ENCODE measurements at places on chromosomes 13 and 19.

DNA sequence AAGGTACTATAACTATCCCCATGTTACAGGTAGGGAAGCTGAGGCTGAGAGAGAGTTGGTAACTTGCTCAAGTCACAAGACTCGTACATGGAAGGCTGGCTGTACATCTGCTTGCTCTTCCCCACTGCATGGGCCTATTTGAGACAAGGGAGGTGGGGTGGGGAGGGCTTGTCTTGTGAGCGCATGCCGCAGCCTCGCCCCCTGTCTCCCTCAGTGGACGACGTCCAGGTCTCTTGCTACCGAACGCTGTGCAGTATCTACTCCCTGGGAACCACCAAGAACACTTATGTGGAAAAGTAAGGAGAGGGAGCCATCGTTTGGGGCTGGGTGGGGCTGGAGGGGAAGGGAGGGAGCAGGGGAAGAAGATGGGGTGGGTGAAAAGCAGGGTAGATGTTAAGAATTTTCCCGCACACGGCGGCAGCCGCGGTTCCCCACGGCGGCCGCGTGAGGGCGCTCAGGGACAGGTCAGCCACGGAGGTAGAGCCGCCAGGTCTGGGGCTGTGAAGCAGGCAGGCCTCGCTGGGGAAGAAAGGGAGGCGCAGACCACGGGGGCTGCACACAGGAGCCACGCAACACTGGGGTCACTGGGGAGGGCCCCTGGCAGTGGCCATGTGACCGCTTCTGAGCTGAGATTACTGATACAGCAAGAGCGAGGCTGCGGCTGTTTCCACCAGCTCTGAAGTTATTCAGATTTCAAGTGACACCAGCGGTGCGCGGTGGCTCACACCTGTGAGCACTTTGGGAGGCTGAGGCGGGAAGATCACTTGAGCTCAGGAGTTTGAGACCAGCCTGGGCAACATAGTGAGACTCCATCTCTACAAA lies 81.5 kb downstream of the RYR1 start:
- peak; percentile 67 for DNase-seq

DNA sequence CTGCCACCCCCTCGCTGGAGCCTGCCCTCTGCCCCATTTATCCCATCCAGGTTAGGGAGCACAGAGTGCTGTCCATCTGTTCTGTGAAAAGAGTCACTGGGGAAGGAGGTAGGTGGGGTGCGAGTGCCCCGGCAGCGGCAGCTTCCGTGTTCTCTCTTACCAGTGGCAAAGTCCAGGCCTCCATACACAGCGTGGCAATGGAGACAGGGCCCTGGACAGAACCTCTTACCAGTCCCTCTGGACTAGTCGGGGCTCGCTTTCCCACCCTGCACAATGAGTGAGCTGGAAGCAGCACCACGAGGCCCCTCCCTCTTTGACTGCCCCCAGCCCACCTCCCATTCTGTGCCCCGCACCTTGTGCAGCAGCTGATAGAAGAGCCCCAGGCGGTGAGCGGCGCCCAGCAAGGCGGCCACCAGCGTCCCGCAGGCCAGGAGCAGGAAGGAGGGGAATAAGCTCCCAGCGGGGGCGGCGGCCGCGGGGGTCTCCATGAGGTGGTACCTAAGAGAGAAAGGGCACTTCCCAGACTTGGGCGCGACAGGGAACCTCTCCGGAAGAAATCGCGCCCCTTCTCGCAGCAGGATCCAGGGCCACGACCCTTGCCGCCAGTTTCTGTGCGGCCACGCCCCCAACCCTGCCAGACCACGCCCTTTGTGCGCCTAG lies 17.5 kb downstream of the SYDE1 start:
- DNase-seq, result peak; percentile 38

GRCh38 chr13:98200211-98200878 lies 23.3 kb upstream of the RNF113B start:
- no peak for DNase-seq

DNA sequence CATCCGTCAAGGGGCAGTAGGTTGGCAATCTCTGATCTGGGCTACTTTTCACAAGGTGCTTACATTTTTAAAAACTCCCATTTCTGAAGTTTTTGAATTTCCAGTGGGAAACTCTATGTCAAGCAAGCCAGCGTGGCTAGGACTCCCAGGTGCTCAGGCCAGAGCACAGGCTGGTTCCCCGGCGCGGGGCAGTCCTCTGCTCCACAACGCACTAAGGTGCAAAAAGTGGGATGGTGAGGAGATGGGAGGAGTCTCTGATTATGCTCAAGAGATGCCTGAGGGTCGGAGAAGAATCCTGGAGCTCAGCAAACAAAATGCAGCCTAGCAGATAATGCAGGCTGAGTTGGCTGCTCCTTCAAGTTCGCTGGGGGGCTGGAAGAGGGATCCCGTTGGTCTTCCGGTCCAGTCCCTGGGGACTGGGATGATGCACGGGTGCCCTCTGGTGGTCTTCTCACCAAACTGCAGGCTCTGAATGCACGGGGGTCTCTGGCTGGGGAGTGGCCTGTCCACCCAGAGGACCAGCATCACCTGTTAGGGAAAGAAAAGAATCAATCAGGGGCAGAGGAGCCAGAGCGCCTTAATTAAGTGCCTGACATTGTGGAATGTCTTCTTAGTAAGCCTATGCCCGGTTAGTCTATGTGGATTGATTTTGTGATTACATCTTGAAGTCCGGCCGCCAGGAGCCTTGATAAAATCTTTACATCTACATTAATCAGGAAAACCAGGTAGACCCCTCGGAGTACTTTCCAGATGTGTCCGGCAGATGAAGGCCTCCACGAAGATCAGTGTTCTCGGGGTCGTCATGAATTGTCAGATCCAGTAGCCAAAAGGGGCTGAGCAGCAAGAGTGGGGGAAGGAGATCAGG lies 244.4 kb upstream of the MAB21L1 start:
- peak; percentile 65 for DNase-seq

GRCh38 chr19:6530386-6531162 lies at the start of gene TNFSF9:
TSS of gene TNFSF9 (plus strand) at chr19:6531026. CDS start at chr19:6531037, 11 bp downstream.
- DNase-seq, result peak; percentile 95

GRCh38 chr13:77507931-77508776 lies 27.4 kb upstream of the SCEL start:
- DNase-seq, result no peak

DNA sequence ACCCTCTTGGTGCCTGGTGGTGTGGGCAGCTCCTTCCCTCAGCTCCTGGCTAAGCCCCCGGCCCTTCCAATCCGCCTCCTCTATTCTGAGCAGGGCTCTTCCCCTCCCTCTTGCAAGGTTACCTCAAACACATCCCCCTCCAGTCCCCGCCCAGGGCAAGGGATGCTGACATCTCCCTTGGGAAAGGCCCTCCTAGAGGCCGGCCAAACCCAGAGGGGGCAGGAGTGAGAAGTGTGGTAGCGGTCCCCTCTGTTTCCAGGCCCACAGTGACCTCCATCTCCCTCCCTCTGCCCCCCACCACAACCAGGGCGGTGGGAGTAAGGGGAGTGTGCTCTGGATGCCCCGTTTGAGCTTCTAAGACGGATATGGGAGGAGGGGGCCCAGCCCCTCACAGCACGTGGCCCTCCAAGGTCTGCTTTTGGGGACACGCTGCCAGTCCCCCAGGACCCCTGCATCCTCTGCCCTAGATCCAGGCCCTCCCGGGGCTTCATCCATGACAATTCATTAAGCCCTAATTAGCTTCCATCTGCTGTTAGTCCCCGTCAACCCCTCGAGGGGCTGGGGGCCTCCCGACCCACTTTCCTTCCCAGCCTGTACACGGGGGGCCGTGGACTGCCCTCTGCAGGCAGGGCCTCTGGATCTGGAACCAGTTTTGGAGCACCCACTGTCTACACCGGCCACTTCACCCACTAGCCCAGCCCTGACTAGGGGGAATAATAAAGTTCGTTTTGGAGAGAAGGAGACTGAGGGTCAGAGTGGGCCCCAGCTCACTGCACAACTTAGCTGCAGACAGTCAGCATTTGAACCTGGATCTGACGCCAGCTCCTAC lies 2.3 kb downstream of the LINGO3 start:
- no peak for DNase-seq

- DNase-seq, result no peak
Observed at GRCh38 chr13:78595495-78596398, 7.6 kb downstream of the POU4F1 start.

DNA sequence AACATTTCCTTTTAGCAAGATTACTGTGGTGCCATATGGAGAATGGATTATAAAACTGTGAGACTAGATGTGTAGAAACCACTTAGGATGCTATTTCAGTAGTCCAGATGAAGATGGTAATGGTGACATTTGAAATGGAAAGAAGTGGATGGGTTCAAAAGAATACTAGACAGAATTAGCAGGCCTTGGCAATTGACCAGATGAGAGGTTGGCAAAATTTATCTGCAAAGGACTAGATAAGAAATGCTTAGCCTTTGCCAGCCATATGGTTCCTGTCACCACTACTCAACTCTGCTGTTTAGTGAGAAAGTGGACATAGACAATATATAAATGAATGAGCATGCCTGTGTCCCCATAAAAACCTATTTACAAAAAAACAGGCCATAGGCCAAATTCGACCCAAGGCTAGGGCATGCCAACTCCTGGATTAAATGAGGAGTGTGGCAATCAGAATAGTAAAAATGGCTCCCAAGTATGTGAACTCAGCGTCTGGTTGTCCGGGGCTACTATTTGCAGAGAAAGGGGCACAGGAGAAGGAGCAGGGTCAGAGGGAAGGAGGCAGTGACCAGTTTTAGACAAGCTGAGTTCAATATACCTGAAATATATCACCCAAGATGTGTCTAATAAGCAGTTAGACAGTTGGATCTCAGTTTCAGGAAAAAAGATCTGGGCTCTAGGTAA lies 98.4 kb downstream of the ENOX1 start:
- no peak for DNase-seq

- no peak for DNase-seq
Observed at GRCh38 chr13:100378533-100378932, 210.1 kb downstream of the GGACT start.

DNA sequence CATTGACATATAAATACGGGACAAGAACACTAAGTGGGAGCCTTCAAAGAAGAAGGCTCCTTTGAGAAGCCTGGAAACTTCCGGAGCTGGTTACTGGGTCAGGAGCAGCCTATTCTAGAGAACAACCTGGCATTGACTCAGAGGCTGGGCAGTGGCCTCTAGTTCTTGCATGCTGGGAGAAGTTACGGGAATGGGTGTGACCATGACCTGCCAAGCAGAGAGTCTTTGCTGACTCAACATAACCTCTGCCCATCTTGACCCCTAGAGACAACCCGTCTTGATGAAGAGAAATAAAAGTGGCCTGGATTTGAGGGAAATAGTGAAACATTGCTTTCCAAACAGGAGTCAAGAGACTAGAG lies 21.0 kb downstream of the STARD13 start:
- DNase-seq, result no peak

- no peak for DNase-seq
Observed at GRCh38 chr13:99827011-99827772, 144.4 kb downstream of the ZIC5 start.

GRCh38 chr13:99540530-99540929 lies 39.3 kb downstream of the TM9SF2 start:
- DNase-seq, result no peak

- peak; percentile 57 for DNase-seq
Observed at GRCh38 chr13:105997581-105998550, 537.6 kb downstream of the EFNB2 start.

DNA sequence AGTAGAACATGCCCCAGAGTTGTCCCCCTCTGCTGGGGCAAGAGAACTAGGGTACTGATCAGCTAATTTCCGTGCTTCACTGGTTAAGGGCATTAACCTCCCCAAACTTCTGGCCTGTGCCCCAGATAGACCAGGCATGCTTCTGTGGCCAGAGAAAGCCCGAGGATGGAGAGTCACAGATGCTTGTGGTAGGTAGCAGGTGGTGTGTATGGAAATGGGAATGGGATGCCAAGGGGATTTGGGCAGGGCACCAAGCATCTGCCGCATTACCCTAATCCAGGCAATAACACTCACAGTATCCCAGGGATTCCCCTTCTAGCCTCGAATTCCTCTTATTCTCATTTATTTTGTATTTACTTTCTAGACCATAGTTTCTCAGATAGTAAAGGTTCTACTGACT lies 124.8 kb upstream of the KLF12 start:
- no peak for DNase-seq

DNA sequence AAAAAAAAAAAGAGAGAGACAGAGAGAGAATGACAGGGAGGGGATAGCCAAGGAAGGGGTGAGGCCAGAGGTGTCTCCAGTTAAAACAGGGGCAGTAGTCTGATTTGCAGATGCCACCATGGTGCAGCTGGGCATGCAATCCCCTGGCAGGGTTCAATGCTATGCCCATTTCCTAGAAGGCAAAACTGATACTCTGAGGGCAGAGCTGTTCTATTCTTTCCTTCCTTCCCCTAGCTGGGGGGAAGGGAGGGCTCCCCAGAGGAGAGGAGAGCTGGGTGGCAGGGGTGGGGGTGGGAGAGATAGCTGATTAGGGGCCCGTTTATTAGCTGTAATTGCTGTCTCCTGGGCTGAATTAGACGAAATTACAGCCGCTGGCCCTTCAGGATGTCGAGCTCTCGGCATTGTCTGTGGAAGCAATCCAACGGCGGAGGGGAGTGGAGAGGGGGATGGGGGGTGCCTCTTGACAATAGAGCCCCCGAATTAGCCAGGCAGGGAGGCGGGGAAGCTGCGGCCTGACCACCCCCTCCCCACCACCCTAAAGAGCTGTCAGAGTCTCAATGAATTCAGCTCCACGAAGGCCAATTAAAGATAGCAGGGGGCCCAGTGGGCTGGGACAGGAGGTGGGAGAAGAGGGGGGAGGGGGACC lies 14.4 kb upstream of the DPP9 start:
- no peak for DNase-seq

- no peak for DNase-seq
Observed at GRCh38 chr19:33950091-33950750, 153.6 kb downstream of the KCTD15 start.

DNA sequence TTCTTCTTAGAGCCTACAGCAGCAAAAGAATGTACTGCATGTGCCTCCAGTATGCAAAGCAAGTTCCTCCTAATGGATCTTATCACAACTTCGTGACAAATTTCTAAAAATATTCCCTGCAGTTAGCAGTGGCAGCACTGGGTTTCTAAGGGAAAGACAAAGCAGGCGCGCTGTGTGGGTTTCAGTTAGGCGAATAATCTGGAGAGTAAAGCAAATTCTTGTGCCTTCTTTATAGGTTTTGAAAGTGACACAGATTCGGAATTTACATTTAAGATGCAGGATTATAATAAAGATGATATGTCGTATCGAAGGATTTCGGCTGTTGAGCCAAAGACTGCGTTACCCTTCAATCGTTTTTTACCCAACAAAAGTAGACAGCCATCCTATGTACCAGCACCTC lies 167.9 kb downstream of the LMO7 start:
- DNase-seq, result no peak

DNA sequence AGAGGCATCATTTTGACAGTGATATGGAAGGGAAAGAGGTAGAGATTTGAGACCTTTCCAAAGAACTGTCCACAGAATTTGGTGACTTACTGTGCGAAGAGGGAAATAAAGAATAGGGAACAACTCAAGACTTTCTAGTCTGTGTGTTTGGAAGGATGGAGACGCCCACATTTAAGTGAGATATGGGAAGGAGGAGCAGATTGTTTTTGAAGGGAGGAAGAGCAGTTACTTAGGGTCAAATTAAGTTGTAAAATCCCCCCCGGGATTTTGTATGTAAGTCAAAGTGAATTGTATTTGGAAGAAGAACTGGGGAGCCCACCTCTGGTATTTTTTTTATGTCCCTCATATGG lies 1.2 kb downstream of the USPL1 start:
- no peak for DNase-seq

GRCh38 chr13:99174533-99175100 lies 26.0 kb upstream of the UBAC2 start:
- no peak for DNase-seq

- DNase-seq, result no peak
Observed at GRCh38 chr19:29264897-29265296, 51.9 kb upstream of the UQCRFS1 start.

- no peak for DNase-seq
Observed at GRCh38 chr19:16373532-16373931, 48.9 kb downstream of the KLF2 start.

- DNase-seq, result peak; percentile 35
Observed at GRCh38 chr13:30331331-30331771, 24.0 kb upstream of the KATNAL1 start.
